ENCODE measurements at places on chromosomes 6 and 20. TPM values are rescaled to one million over a fixed set of nuclear protein-coding genes. Genes with fewer than 3 reads are reported as not detected.

- DNase-seq: no peak
Measured at GRCh38 chr6:2594868-2595267, 155.9 kb downstream of the MYLK4 start.

EPHA7 gene
- total RNA-seq: not detected

COX4I2 gene
- not detected for total RNA-seq

GRM1 gene
- 0.41 TPM for total RNA-seq

ELOVL4 gene
- total RNA-seq: 3.0 TPM
